ENCODE measurements at places on chromosomes 5 and 9. TPM values are rescaled to one million over a fixed set of nuclear protein-coding genes. Genes with fewer than 3 reads are reported as not detected.

Gene PCDHB4
- 6.2 TPM for polyA plus RNA-seq

DNA sequence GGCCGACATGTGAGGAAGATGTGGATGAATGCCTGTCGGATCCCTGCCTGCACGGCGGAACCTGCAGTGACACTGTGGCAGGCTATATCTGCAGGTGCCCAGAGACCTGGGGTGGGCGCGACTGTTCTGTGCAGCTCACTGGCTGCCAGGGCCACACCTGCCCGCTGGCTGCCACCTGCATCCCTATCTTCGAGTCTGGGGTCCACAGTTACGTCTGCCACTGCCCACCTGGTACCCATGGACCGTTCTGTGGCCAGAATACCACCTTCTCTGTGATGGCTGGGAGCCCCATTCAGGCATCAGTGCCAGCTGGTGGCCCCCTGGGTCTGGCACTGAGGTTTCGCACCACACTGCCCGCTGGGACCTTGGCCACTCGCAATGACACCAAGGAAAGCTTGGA is 14.1 kb downstream of the CRB2 start:
- DNase-seq: no peak

- DNase-seq: no peak
These were observed 68.3 kb upstream of the ZSWIM6 start for GRCh38 chr5:61263561-61264272.

DNA sequence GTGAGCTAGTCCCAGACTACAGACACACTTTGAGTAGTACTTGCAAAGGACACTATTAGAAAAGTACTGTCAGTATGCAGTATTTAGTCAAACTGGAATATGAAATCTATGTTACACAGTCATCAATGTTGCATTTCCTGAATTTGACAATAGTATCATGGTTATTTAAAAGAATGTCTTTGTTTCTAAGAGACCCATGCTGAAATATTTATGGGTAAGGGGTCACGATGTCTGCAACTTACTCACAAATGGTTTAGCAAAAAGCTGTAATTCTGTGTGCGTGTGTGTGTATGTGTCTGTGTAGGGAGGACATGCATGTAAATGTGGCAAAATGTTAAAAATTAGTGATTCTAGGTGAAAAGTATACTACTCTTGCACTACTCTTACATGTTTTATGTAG is 105.6 kb downstream of the GOLPH3 start:
- DNase-seq: no peak

Gene OSMR
- polyA plus RNA-seq: 62.4 TPM

Gene TGFBR1
- 14.9 TPM for polyA plus RNA-seq

GRCh38 chr5:156125118-156125517 is 201.8 kb upstream of the SGCD start:
- no peak for DNase-seq

DNA sequence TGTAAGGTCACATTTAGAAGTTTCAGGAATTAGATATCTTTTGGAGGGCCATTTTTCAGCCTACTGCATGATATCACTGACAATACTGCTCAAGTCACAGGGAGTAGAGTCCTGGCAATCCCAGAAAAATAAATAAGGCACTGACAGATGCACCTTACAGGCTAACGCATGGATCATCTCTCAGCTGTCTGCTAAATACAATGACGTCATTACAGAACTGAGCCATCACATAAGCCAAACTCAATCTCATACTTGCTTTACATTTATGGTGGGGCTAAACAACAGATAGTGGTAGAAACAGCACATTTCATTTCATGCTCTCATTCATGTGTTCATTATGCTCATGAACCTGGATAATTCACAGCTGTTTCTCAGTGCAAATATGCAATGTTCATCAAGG is 243.7 kb downstream of the SEMA5A start:
- DNase-seq: no peak

GRCh38 chr5:113197456-113198200 is 221.0 kb downstream of the DCP2 start:
- no peak for DNase-seq

- no peak for DNase-seq
These were observed 16.2 kb upstream of the ATP6V1G1 start for GRCh38 chr9:114571391-114571790.

Gene INSYN2B
- polyA plus RNA-seq: 0.05 TPM

DNA sequence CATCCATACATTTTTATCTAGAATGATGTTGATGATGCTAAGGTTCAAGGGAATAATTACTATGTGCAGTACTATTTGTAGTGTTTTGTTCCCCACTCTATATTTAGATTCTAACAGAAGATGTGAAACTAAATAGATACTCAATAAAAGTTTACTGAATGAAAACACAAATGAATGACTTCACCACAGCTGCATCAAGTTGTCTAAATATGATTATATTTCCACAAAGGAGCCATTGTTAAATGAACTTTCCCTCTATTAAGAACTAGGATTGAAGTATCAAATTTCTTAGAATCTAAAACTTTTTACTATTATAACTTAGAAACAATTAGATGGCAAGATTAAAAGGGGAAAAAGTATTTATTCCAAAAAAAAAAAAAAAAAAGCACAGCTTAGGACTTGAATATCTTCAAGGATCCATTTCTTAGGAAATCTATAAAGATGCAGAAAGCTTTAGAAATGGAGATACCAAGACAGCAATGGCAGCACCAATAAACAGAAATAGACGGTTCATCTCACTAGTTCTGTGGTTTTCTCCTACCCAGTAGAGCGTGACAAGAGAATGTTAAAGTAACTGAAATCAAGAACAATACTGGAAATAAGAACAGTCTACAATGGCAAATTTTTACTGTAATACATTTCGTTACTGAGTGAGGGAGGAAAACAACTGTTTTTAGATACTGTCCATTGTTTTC is 347.6 kb downstream of the EBF1 start:
- no peak for DNase-seq

Gene POC5
- polyA plus RNA-seq: 9.2 TPM

Gene DRD1
- polyA plus RNA-seq: 0.81 TPM

Gene SLC6A3
- 0.77 TPM for polyA plus RNA-seq

DNA sequence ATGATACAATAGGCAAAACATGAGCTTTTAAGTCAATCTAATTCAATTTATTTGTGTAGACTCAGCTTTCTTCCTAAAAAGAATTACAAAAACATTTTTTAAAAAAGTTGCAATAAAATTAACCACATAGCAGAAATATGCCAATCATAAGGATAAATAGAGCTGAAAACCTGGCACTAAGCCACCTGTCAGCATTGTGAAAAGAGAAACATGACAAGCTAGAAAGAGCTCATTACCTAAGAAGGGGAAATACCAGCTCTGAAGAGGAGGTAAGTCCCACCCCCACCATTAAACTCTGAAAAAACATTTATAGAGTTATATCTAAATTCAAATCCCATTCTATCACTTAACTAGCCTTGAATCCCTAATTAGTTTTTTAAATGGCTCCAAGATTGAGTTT is 372.9 kb downstream of the OSTF1 start:
- DNase-seq: no peak

GRCh38 chr5:2797160-2797559 is 45.7 kb upstream of the IRX2 start:
- no peak for DNase-seq

All from urinary bladder (tissue), 4 donors.